ENCODE measurements at places on chromosomes 4 and X. TPM values are rescaled to one million over a fixed set of nuclear protein-coding genes. Genes with fewer than 3 reads are reported as not detected.

CUL4B gene
- total RNA-seq, result 46.2 TPM

DNA sequence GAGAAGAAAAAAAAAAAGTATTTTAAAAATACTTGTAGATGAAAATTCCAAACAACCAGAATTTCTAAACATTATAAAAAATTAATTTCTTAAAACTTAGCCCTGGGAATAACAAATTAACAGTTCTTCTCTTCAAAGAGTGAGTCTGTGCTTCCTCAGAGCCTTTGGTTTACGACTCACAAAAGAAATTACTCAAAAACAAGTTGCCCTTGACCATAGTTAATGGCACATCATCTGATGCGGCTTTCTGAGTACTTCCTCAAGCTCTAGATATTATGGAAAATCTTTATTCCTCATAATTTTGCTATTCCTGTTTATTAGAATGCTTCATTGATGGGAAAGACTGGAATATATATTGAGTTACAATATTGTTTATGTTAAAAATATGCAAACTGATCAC lies 23.7 kb downstream of the TAPT1 start:
- H3K36me3 ChIP-seq, result peaks cover 30% of the 10 kb centered on the region
- no peaks in the 10 kb centered on the region for H3K27me3 ChIP-seq
- no peak overlapping the region for H3K4me3 ChIP-seq
- no peak for DNase-seq
- no peak overlapping the region for H3K27ac ChIP-seq

DNA sequence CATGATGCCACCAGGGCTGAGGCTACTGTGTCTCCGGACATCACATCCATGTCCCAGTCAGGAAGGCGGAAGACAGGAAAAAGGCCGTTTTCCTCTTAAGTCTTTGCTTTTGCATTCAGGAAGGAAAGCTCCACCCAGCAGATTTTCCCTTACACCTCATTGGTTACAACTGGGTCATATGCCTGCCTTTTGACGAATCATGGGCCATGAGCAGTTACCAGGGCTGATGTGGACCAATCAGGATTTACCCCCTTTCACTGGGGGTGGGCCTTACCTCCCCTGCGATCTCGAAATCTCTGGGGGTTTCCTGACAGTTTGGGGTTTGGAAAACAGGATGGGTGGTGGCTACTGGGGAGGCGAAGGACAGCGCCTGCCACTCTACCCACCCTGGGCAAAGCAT lies 52.5 kb upstream of the GRPEL1 start:
- no peaks in the 10 kb centered on the region for H3K4me1 ChIP-seq
- no peak overlapping the region for H3K27ac ChIP-seq
- no peak overlapping the region for H3K4me3 ChIP-seq
- no peaks in the 10 kb centered on the region for H3K36me3 ChIP-seq
- peaks cover 2% of the 10 kb centered on the region for H3K27me3 ChIP-seq

DNA sequence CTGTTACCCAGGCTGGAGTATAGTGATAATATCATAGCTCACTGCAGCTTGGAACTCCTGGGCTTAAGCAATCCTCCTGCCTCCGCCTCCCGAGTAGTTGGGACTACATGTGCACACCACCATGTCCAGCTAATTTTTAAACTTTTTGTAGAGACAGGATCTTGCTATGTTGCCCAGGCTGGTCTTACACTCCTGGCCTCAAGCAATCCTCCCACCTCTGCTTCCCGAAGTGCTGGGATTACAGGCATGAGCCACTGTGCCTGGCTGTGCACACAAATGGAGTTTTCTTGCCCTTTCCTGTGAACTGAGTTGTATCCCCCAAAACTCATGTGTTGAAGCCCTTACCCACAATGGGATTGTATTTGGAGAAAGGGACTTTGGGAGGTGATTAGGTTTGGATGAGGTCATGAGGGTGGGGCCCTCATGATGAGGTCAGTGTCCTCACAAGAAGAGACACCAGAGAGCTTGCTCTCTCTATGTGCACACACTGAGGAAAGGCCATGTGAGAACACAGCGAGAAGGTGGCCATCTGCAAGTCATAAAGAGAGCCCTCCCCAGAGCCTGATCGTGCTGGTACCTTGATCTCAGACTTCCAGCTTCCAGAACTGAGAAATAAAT lies 40.1 kb downstream of the DDX3X start:
- H3K27me3 ChIP-seq, result no peaks in the 10 kb centered on the region
- no peak overlapping the region for H3K4me3 ChIP-seq
- no peaks in the 10 kb centered on the region for H3K36me3 ChIP-seq
- H3K4me1 ChIP-seq, result peaks cover 7% of the 10 kb centered on the region
